ENCODE measurements at places on chromosomes 5 and 9.

- no peak for DNase-seq
These were observed 4.7 kb downstream of the NOTCH1 start for GRCh38 chr9:136541179-136541578.

GRCh38 chr5:135828782-135829127 is 5.7 kb upstream of the SLC25A48 start:
- DNase-seq = no peak

GRCh38 chr5:98798371-98798770 is 24.9 kb downstream of the RGMB start:
- DNase-seq = no peak

DNA sequence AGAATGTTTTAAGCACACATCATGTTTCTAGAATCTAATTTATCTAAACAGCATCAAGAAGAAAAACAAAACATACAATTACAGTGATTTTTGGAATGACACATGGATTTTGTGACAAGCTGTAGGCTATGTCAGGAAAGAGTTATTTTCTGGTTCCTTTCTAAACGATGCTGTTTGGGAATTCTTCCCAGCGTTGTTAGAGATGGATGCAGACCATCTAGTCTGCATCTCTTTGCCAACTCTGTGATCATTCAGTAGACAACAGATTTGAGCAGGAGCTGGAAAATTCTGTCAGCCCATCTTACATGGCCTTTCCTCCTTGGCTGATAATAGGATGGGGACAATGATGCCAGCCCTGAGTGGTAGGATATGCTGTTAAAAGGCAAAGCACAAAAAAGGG is 295.7 kb upstream of the TRPC7 start:
- no peak for DNase-seq

- DNase-seq = no peak
These were observed 2.7 kb downstream of the PRDM12 start for GRCh38 chr9:130667120-130667435.

DNA sequence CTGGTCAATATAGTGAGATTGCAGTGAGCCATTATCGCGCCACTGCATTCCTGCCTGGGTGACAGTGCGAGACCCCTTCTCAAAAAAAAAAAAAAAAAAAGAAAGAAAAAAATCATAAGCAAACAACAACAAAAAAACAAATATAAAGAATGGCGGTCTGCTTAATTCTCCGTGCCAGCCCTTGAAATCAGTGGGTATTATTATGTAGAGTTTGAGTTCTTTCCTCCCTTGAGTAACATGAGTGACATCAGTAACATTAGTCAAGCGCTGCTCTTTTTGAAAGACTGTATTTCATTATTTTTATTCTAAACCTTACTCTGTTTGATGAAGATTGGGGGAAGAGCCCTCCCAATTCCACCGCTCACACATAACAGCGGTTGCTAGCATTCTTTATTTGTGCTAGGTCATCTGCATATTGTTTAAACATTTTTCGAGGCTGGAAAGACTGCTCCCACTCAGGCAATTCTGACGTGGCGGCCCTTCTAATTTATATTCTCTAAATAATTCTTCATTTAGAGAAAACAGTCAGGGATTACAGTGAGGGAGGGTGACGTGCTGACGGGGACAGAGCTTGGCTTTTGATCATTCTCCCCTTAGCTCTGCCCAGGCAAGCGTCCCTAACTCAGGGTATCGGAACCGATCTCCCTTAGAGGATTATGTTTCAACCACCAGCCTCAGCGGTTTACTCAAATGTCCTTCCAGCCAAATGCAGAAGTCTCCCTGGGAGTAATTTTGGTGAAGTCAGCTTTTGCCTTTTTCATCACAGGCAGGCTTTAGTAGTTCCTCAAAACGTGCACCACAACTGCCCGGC is 860 bp upstream of the MARCHF6 start:
- no peak for DNase-seq

GRCh38 chr9:4299005-4299795 is 668 bp downstream of the GLIS3 start:
- DNase-seq = no peak

DNA sequence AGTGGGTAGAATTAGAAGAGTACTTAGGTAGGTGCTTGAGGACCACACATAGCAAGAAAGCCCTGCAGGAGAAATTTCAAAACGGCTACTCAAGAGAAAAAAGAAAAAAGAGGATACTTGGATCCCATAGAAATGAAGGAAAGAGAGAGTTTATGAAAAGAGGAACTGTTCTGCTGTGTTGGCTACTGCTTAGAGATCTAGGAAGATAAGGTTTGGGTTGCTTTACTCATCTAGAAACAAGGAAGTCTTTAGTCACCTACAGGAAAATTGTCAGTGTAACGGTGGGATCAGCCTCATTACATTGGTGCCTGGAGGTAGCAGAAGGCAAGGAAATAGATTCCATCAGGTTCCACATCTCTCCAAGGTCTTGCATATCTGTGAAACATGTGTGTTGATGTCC is 14.8 kb upstream of the C5orf46 start:
- no peak for DNase-seq

DNA sequence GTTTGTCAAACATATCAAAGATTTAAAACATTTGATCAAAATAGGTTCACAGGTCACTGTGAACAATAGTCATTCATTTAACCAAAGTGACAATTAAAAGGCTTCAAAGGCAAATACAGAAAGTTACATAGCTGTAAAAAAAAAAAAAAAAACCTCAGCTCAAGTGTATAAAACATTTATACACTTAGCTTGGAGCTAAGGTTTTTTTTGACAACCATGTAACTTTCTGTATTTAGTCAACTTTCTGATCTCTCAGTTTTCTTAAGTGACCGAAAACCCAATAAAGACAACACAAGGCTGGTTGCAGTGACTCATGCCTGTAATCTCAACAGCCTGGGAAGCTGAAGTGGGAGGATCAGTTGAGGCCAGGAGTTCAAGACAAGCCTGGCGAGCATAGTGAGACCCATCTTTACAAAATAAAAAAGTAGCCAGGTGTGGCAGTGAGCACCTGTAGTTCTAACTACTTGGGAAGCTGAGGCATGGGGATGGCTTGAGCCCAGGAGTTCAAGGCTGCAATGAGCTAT is 16.4 kb upstream of the UBTD2 start:
- no peak for DNase-seq

DNA sequence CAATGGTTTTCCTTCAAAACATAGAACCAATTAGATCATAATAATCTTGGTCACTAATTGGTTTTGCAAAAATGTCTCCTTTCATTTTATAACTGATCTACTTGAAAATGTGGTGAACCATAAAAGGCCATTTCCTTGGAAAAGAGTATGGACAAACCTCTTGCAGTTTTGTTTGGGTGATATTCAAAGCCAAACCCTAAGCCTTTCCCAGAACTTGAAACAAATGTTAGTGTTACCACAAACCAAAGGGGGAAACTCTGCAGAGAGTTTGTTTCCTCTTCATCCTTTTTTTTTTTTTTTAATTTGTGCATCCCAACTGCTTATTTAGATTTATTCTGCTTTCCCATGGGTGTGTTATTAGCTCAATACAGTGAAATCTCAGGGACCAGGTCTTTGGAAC is 204.4 kb upstream of the ADAMTSL1 start:
- no peak for DNase-seq

DNA sequence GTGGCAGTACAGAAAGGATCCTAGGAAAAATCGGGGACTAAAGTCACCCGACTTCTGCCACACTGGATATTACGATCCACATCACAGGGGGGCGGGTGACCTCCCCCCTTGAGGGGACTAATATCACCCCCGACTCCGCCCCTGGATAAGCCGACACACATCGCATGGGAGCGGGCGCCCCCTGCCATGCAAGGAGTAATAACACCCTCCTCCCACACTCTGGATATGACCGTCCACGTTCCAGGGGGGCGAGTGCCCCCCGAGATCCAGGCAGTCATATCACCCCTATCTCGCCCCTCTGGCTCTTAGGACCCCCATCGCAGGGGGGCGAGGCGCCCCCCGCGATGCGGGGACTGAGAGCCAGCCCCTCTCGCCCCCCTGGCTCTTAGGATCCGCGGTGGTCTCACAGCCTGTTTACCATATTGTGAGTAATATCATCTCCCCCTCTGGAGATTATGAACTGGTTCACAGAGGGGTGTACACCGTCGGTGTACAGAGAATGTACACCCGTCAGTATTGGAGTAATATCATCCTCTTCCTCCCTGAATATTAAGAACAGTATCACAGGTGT is 423.0 kb downstream of the DIRAS2 start:
- no peak for DNase-seq

GRCh38 chr5:126924331-126925033 is 105.9 kb downstream of the MARCHF3 start:
- DNase-seq = no peak
